Stimulated activated CD4-positive, alpha-beta T cell treated with anti-CD3 and anti-CD28 coated beads, Interleukin-2, amount 100 ng/mL, for 4 hours (primary cell): ENCODE measurements at places on chromosomes 4 and X.

DNA sequence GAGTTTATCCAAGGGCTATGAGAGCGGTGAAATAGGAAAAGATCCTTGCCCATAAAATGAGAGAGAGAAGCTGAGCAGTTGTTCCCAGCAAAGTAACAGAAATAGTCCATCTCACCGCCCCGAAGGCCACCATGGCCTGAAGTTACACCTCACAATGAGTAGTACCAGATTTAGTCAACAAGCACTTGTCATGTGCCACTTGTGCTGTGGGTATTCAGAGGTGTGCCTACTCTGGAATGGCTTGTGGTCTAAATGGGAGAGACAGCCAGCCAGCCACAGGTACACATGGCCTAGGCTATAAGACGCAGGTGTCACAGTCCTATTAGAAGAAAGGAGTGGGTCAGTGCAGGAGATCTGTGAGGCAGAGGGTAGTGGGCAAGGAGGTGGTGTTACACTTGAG is 54.6 kb upstream of the MAP3K15 start:
- no peak for DNase-seq

- no peak for DNase-seq
Measured at GRCh38 chr4:19803406-19803805, 448.3 kb upstream of the SLIT2 start.

- no peak for DNase-seq
Measured at GRCh38 chr4:105504744-105505143, 30.9 kb upstream of the PPA2 start.

GRCh38 chr4:107994894-107995293 is 5.2 kb downstream of the HADH start:
- DNase-seq = no peak

DNA sequence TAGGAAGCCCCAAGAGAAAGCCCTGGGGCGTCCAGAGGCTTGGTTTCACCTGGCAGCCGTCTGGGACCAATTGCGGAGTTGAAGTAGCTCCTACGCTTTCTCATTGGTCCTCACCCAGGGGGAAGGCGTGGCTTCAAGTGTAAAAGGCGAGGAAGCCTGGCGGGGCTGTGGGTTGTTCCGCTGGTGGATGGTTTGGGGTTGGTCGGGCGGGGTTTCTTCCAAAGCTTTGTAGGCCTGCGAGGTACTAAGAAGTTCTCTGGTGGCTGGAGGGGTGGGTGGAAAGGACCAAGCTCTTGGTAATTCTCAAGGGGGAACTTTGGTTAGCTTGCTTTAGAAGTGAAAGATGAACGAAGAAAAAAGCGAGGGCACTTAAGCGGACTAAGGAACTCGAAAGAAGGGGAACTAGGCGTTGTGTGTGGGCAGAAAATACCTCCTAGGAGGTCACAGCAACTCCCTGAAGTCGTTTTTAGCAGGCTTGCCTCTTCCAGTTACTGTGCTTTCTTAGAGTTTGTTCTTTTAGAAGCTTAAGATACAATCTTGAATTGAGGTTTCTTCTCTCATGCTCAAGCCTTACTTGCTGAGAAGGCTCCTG is 36.6 kb downstream of the CCNG2 start:
- DNase-seq = peak; percentile 72

DNA sequence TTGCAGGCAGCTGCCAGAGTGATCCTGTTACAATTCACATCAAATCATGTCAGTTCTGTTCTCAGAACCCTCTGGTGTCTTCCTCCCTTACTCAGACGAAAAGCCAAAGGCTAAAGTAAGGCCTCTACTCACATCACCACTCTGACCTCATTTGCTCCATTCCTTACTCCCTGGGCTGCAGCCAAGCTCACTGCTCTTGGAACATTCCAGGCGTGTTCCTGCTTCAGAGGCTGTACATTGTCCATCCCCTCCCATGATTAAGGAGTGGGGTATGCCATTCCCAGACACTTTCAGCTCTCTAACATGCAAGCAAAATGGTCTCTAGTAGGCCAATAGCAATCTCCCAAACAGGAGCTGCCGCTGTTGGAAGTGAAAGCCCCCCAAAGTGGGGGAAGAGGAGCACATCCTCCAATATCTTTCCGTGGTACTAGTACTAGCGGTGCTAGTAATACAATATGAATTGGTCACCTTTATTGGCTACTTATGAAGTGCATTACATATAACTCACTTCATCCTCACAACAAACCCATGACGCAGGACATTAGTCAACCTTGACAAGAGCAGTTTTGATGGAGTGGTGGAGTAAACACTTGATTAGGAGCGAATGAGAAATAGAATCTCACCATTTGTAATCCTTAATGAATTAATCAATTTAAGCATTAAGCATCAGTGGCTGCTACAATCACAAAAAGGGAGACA is 15.0 kb downstream of the GAB3 start:
- DNase-seq = no peak

GRCh38 chrX:73922856-73923455 is 360.0 kb downstream of the CHIC1 start:
- DNase-seq = no peak

DNA sequence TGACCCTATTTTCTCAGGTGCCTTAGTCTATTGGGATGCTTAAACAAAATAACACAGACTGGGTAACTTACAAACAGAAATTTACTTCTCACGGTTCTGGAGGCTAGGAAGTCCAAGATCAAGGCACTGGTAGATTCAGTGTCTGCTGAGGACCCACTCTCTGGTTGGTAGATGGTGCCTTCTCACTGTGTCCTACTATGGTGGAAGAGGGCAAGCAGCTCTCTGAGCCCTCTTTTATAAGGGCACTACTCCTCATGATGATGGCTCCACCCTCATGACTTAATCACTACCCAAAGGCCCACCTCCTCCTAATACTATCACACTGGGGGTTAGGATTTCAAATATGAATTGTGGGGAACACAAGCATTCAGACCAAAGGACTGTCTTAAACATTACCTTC is 11.8 kb downstream of the SMIM14 start:
- DNase-seq = no peak

- no peak for DNase-seq
Measured at GRCh38 chr4:132998585-132999230, 150.4 kb upstream of the PCDH10 start.

GRCh38 chr4:2878346-2878745 is 34.7 kb downstream of the ADD1 start:
- DNase-seq = no peak

GRCh38 chr4:155025762-155026457 is 182.5 kb upstream of the NPY2R start:
- DNase-seq = no peak

DNA sequence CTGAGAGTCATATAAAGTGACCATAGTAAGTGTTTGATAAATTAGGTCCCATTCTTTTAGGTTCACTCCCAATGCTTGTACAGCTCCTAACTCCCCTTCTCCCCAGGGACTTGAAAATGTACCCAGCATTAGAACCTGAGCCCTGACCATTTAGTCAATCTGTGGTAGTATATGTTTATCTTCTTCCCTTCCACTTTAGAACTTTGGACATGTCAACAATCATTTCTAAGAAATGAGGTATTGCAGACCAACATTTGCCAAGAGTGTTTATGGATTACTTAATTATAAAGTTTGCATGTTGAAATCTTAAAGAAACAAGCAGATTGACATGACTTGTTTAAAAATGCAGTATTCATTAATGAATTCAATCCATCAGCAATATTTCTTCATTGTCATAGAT is 26.0 kb downstream of the AFM start:
- no peak for DNase-seq

DNA sequence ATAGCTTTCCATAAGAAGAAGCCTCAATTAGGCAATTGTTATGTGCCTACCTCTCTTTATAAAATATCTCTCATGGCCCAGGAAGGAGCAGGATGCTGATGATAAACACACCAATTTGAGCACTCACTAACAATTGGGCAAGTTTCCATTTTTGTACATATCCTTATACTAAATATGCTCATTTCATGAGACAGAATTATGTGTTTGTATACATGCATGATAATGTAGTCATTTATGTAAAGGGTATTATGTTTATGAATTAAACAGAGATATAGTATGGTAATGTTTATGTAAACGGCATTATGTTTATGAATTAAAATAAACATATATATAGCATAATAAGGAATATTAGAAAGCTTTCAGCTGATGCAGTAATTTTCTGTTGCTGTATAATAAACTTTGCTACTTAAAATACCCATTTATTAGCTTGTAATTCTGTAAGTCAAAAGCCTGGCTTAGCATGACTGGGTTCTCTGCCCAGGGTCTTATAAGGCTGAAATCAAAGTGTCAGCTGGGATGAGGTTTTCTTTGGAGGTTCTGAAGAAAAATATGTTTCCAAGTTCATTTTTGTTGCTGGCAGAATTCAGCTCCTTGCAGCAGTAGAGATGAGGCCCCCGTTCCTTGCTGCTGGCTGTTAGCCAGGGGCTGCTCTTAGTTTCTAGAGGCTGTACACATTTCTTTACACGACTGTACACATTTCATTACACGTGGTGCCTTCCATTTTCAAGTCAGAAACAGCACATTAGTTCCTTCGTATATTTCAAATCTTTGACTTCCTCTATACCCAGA is 89.0 kb downstream of the GLRA2 start:
- DNase-seq = no peak

- no peak for DNase-seq
Measured at GRCh38 chr4:76354517-76355473, 48.3 kb downstream of the STBD1 start.

DNA sequence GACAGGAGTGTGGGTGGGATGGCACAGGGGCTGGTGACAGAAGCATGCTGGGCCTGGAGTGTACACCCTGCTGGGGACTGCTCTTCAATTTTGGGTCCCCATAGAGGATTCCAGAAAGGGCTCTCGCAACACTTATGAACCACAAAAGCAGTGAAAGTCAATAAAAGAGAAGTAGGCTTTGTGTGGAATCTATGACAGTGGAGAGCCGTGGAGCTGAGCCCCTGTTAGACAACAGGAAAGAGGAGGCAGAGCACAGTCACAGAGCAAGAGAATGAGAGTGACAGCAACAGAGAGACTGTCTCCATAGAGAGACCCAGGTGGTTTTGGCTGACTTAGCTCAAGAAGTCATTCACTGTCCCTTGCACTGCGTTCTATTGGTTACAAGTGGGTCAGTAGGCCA is 135.1 kb upstream of the ATP6AP2 start:
- DNase-seq = no peak

DNA sequence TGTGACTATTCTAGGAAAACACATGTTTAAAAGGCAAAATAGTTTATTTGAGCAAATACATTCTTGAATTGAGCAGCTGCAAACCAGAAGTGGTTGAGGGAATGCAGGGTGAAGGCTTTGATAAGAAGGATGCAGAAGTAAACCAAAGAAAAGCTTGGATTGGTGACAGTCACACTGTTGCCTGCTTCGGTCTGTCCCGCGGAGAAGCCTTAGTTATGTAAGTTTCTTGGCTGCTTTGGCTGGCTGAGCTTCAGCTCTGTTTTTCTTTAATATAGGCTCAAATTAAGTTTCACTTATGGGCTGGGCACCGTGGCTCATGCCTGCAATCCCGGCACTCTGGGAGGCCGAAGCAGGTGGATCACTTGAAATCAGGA is 67.6 kb downstream of the FAM53A start:
- DNase-seq = no peak

DNA sequence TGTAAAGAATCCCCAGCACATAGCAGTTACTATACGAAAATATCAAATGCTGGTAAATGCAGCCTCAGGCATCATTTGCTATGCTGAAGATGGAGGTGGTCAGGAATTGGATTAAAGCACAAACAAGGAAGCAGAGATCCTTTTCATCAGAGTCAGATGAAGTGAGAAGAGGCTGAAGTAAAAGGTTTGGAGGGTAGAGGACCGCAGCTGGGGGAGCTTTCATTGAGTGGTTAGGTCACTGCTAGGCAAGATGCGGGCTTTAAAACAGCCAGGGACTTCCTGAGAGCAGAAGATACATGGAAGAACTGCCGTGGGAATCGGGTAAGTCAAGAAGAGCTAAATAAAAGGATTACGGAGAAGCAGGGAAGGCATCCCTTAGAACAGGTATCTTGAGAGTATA is 351.4 kb downstream of the UNC5C start:
- DNase-seq = no peak

DNA sequence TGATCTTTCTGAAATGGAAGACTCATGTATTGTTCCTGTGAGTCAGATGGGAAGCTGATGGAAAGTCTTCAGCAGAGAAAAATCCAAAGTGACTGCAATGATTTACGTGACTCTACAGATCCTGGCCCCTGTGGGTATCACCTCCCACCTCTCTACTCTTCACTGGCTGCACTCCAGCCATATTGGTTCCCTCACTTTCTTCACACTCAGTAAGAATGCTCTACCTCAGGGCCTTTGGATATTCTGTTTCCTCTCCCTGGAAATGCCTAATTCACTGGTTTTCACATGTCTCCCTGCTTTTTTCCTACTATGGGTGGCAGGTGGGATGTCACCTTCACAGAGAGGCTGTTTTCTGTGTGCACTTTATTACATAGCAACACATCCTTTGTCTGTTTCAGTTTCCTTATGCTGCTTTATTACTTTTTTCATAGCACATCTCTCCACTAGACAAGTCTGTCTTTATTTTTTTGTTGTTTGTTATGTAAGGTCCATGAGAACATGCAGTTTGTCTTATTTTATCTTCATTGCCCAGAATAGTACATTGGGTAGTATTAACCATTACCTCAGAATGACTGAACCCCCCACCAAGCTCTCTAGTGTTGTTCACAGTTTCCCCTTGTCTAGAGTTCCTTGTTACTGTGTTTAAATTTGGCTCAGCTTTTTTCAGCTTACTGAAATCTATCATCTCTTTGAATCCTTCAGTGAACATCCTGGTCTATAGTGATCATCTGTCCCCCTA is 57.6 kb upstream of the CLNK start:
- DNase-seq = no peak

- no peak for DNase-seq
Measured at GRCh38 chrX:3191201-3191600, 149.9 kb downstream of the ARSF start.

DNA sequence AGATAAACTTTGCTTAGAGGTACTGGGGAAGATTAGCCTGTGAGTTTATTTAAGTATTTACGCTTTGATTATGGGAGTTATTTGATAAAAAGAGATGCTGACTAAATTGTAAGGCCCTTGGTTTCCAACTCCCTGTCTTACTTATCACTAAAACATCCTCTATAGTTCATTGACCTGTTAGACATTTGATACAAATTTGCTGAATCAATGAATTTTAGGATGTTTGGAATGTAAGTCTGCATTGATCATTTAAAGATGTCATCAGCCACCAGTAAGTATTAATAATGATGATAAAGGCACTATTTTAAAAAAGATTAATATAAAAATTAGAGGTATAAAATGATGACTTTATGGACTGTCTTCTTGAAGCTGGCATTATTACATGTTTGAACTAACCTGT is 340.6 kb downstream of the SPRY1 start:
- no peak for DNase-seq

- no peak for DNase-seq
Measured at GRCh38 chr4:5619913-5620625, 88.3 kb downstream of the EVC2 start.

DNA sequence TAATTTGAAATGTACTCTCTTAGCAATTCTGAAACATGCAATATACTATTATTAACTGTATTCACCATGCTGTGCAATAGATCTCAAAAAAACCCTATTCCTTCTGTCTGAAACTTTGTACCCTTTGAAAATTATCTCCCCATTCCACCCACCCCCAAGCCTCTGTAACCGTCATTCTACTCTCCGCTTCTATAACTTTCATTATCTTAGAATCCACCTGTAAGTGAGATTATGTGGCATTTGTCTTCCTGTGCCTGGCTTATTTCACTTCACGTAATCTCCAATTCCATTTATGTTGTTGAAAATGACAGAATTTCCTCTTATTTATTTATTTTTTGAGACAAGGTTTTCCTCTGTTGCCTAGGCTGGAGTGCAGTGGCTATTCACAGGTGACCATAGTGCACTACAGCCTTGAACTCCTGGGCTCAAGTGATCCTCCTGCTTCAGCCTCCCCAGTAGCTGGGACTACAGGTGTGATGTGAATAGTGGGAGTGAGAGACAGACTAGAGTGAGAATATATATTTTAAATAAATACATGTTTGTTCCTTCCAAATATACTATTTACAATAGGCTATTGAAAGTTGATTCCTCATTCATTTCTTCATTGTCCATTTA is 30.5 kb downstream of the VSIG4 start:
- DNase-seq = no peak
